H9 (cell line): ENCODE measurements at places on chromosomes 13 and 19. TPM values are rescaled to one million over a fixed set of nuclear protein-coding genes. Genes with fewer than 3 reads are reported as not detected.

- H3K4me3 ChIP-seq, result peak overlapping the region; percentile 74
- peak; percentile 99 for DNase-seq
- no peaks in the 10 kb centered on the region; the same call in 1 of the 2 replicates for H3K27me3 ChIP-seq
- H3K27ac ChIP-seq, result no peak overlapping the region
Measured at GRCh38 chr19:47447470-47448359, 24.0 kb downstream of the SLC8A2 start.

DNA sequence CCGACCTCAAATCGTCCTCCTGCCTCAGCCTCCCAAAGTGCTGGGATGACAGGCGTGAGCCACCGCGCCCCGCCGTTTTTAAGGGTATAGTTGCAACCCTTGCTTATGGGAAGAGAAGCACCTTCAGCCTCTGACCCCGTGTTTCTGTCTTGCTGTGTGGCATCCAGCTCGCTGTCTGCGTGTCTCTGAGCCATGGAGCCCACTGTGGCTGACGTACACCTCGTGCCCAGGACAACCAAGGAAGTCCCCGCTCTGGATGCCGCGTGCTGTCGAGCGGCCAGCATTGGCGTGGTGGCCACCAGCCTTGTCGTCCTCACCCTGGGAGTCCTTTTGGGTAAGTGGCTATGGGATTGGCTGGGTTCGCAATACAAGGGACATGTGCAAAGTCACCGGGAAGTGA, 29.5 kb downstream of the TMPRSS9 start:
- no peak for DNase-seq
- no peak overlapping the region for H3K27ac ChIP-seq
- H3K27me3 ChIP-seq, result no peaks in the 10 kb centered on the region; the same call in 1 of the 2 replicates
- H3K36me3 ChIP-seq, result no peaks in the 10 kb centered on the region
- H3K4me3 ChIP-seq, result no peak overlapping the region

- peak overlapping the region; percentile 59; the same call in 2 of the 3 replicates for H3K4me3 ChIP-seq
- H3K27ac ChIP-seq, result no peak overlapping the region
- H3K36me3 ChIP-seq, result no peaks in the 10 kb centered on the region
- DNase-seq, result peak; percentile 89
- no peaks in the 10 kb centered on the region for H3K4me1 ChIP-seq
- H3K27me3 ChIP-seq, result peaks cover 53% of the 10 kb centered on the region
Measured at GRCh38 chr19:10424011-10424637, 3.8 kb downstream of the PDE4A start.

DNA sequence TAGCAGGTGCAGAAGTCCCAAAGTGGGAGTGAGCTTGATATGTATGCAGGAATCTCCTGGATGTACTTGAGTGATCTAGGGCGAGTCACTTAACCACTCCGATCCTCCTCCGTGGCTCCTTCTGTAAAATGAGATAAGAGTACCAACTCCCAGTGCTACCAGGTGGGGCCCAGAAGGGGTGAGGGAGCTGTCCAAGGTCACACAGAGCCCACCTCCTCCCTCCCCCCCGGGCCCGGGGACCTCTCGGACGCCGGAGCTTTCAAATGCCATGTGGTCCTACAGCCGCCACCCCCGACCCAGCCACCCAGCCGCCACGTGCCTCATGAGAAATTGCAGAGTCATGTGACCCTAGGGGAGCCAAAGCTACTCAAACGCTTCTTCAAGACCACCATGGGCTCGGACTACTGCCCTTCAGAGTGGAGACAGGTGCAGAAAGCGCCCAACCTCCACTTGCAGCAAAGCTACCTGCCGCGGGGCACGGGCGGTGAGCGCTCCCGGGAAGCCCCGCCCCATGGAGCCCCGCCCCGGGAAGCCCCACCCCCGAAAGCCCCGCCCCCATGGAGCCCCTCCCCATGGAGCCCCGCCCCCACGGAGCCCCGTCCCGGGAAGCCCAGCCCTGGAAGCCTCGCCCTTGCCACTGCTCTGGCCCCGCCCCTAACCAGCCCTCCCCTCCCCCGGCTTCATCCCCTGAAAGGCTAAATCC, 10.1 kb upstream of the ZNF358 start:
- no peak overlapping the region for H3K27ac ChIP-seq
- H3K36me3 ChIP-seq, result no peaks in the 10 kb centered on the region
- H3K4me1 ChIP-seq, result no peaks in the 10 kb centered on the region; the same call in 1 of the 2 replicates
- DNase-seq, result no peak

Gene CA11
- total RNA-seq, result 102 and 107 TPM in 2 replicates
